ENCODE measurements at places on chromosomes 11 and 22.

DNA sequence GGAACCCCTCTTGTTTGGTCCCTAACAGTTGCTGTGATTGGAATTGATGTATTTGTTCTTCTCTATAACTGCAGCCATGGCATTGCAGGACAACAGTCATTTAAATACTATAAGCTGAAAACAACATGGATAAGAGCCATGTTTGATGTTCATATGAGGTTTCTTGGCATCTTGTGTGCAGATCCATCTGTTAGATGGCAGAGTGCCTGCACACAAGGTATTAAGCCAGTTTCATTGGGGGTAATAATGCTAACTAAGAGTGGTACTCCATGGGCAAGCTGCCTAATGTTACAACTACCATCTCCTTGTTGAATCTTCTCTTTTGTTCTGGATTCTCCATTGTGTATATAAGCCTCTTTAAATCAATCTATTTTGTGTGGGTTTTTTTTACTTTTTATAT, 206.0 kb upstream of the CHORDC1 start:
- no peak for DNase-seq

DNA sequence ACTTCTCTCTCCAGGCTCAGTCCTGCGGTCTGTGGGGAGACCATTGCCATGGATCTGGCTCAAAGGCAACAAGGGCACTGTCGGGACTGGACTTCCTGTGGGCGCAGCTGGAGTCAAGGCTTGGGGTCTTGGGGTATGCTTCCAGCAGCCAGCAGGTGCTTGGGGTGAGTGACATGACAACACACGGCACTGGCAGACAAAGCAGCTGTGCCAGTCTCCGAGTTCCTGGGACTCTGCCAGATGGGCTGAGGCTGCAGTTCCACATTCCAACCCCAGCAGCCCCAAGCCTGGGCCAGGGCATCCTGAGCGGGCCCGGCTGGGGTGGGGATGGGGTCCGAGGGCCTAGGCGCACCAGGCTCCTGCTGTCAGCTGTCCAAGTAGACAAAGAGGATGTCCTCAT, 12.3 kb downstream of the GUCD1 start:
- no peak for DNase-seq

DNA sequence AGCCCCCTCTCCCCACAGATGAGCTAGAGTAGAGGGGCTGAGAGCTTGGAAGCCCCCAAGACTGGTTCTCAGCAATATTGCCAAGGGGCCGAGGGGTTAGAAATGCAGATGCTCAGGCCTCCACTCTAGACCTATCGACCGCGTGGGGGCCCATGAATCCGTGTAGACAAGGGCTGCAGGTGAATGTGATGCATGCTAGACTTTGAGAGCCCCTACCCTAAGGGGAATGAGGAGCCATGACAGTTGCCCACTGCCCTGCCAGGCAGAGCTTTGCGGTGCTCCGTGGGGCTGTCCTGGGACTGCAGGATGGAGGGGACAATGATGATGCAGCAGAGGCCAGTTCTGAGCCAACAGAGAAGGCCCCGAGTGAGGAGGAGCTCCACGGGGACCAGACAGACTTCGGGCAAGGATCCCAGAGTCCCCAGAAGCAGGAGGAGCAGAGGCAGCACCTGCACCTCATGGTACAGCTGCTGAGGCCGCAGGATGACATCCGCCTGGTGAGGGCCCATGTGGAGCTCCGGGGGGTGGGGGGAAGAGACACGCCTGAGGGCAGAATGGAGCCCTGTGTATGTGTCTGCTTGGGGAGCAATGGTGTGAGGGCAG, 1.3 kb downstream of the SSH3 start:
- DNase-seq: no peak

GRCh38 chr11:30816959-30817880, 231.1 kb upstream of the MPPED2 start:
- DNase-seq: no peak

DNA sequence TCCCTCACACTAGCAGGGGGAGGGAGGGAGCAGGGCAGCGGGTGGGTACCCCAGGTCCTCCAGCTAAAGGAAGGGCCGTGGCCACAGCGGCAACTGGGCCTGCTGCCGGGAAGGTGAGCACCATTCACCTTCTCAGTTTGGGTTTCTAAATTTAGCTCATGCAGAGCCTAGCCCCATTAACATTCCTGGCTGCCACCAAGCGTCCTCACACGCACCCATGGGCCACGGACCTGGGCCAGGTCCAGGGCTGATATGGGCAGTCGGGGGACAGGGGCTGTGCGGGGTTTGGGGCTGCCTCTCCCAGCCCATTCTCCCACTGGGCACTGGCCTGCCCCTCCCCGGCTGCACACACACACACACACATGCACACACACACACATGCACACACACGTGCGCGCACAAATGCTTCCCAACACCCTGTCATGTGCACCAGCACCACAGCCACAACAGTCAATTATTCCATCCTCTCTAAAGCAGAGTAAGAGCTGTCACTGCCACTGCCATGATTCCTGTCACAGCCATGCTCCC, 28.7 kb downstream of the SYT7 start:
- no peak for DNase-seq

GRCh38 chr11:112718483-112718882, 242.7 kb upstream of the NCAM1 start:
- no peak for DNase-seq

DNA sequence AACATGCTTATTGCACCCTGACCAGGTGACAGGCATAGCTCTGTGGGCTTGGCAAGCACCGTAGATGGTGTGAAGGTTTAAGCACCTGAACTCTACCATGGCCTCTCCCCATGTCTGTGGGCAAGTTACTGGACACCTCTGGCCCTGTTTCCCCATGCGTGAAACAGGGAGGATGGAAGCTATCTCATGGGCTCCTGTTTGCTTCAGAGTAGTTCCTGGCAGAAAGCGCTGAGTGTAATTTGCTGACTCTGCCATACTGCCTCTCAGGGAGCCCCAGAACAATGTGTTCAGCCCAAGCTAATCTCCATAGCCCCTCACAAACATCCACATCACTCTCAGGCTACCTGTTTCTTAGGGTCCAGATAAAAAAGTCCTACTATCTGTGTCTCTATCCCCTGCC, 2.4 kb downstream of the CBX6 start:
- DNase-seq: no peak

- peak; percentile 15 for DNase-seq
Observed at GRCh38 chr11:122984186-122985011, 2.8 kb upstream of the BSX start.

DNA sequence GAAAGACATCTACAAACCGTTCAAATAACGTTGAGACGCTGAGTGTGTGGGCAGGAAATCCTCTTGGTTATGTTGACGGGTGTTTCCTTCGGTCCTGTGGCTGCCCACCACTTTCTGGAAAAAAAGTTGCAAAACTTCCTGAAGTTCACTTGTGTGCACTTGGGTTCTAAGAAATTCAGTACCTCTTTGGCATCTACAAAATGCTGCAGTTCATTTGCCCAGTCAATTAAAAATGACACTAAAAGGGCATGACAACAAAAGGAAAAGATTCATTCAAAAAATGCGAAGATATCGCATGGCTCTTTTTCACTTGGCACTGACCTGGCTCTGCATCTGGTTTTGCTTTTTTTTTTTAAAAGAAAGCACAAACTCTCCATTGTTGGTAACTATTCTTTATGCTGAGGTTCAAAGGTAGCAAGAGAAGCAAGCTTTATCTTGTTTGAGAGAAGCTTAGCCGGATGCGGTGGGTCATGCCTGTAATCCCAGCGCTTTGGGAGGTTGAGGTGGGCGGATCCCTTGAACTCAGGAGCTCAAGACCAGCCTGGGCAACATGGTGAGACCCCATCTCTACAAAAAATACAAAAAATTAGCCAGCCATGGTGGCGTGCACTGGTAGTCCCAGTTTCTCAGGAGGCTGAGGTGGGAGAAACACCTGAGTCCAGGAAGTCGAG, 10.6 kb upstream of the XBP1 start:
- DNase-seq: no peak

- DNase-seq: no peak
Observed at GRCh38 chr11:69145050-69145380, 10.7 kb upstream of the SMIM38 start.

DNA sequence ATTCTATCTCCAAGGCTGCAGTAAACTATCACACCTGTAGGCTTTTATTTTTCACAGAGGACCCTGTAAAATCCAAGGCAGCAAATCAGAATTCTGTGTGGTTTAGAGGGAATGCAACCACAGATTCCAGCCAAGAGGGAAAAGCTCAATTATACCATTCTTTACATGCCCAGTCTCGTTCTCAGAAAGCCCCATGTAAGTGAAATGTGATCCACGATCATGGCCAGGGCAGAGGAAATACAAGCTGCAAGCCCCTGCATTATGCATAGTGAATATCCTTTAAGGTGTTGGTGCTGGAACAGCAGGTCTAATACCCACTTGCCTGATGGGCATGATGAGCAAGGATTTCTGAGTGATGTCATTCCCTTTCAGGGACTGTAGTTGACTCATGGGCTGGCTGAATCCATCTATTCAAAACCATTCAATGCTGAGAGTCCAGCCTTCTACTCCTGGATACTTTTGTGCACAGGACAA, 198.7 kb upstream of the MTMR2 start:
- no peak for DNase-seq

DNA sequence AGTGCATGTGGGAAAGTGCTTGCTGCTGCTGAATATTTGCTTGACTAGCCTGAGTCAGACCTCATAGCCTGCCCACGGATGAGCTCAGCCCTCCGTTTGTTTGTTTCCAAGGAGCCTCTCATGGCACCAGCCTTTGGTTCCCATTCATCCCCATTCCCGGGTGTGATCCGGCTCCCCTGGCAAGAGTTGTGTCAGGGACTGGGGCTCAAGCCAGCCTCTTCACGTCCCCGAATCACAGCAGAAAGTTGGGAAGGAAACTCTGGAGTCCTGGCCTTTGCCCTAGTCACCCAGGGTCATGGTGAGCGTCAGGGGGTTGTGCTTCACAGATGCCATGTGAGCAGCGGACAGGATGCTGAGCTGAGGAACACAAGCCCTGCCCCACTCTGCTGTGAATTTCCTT, 13.8 kb downstream of the SEC14L3 start:
- no peak for DNase-seq

- no peak for DNase-seq
Observed at GRCh38 chr11:88489030-88489429, 151.5 kb upstream of the CTSC start.

GRCh38 chr22:50270666-50271394, 650 bp upstream of the MAPK11 start:
- DNase-seq: peak; percentile 59

DNA sequence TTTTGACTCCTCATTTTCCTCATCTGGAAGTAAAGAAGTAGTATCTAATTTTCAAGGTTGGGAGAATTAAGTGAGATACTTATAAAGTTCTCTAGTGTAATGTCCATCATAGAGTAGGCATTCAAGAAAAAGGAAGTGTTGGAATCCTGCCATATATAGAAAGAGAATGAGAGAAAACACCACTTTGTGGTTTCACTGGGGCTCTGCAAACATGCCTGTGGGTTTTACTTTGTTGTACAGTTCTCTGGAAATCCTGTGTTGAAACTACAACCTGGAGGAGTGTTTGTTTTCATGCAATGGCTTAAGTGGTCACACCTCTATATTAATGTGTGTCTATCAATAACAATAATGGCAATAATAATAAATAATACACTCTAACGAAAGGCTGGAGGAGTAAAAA, 741.7 kb downstream of the NELL1 start:
- DNase-seq: no peak

DNA sequence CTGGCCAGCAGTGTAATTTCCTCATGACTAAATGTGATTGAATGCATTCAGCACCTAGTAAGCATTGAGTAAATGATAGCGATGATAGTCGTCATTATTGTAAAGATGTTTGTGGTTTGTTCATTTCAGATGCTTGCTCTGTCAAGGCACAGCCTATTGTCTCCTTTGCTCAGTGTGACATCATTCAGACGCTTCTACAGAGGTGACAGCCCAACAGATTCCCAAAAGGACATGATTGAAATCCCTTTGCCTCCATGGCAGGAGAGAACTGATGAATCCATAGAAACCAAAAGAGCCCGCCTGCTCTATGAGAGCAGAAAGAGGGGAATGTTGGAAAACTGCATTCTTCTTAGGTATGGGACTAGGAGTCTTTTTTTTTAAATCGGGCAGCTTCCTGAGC, 7.6 kb downstream of the SDHAF2 start:
- no peak for DNase-seq

GRCh38 chr11:43548916-43549315, 131.6 kb upstream of the HSD17B12 start:
- no peak for DNase-seq

- DNase-seq: peak; percentile 50
Observed at GRCh38 chr22:20015971-20016733, 471 bp downstream of the ARVCF start.

DNA sequence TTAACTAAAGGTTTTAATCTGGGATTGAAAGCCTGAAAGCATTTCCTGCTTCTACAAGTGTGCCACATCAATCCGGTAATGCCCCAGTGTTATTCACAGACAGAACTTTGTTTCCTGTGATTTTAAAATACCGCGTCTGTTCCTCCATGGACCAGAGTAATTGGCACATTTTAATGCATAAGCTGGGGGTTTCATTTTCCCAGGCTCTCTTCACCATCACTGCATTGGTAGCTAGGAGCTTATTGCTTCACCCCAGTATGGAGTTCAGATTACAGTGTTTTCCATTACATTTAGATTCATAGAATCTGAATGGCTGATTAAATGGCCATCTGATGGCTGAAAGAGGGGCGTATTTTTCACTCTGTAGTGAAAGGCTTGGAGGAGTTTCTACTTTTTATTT, 25.7 kb upstream of the CRTAM start:
- no peak for DNase-seq

DNA sequence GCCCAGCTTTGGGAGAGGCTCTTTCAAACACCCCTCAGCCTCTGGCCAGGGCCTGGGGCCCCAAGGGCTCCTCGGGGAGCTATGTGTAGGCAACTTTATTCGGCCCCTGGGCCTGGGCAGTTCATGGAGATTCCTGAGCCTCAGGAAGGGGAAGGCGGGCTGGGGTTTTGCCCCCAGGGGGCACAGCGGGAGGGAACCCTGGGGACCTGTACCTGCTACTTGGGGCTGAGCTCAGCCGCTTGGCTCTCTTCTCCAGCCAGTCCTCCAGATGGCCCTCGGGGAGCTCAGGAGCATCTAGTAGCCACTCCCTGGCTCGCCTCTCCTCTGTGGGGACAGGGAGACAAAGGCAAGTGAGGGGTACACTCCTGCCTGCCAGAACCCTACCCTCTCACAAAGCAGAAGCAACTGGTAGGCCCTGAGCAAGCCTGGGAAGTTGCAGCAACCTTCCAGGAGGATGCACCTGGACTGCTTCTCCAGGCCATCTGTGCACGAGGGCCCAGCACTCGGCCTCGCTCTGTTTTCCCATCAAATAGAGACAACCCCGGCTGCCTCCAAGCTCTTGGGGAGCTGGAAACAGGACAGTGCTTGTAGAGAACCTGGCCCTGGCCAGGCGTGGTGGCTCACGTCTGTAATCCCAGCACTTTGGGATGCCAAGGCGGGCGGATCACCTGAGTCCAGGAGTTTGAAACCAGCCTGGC, 18.5 kb downstream of the CABP7 start:
- no peak for DNase-seq

All from stimulated activated naive CD4-positive, alpha-beta T cell (primary cell).